Activated T-helper 1 cell treated with Interleukin-2 at 50 U/mL for 16 hours (primary cell): ENCODE measurements at places on chromosomes 6 and 20.
A peak's percentile ranks its signal among the peaks of the same experiment; 100 is the strongest.

DNA sequence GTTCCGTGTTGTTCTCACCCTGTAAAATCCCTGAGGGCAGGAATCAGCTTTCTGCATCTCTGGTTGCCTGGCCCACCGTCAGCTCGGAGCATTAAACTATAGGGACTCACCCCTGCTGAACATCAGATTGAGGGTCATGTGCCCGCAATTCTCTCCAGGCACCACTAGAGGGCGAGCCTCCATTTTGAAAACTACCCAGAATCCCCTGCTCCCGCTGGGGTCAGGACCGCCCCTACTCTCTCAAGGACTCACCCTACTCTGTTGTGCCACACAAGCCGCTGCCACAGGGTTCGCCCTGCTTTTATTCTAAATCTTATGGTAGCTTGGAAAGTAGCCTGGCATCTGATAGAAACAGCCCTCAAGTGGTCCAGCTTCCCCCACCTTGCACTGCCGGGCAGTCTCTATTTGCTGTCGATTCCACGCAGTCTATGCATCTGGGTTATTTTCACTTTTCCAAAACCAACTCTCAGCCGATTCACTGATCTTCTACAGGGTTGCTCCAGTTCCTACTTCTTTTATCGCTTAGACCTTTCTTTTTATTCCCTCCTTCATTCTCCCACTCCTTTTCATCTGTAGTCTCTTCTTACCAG, 244.1 kb upstream of the QKI start:
- DNase-seq = no peak

GRCh38 chr6:135722679-135723078, 128.8 kb upstream of the PDE7B start:
- DNase-seq = no peak

- DNase-seq = no peak
Observed at GRCh38 chr20:50569864-50570836, 60.0 kb downstream of the PTPN1 start.

GRCh38 chr20:40331807-40332560, 357.1 kb downstream of the MAFB start:
- DNase-seq = no peak

DNA sequence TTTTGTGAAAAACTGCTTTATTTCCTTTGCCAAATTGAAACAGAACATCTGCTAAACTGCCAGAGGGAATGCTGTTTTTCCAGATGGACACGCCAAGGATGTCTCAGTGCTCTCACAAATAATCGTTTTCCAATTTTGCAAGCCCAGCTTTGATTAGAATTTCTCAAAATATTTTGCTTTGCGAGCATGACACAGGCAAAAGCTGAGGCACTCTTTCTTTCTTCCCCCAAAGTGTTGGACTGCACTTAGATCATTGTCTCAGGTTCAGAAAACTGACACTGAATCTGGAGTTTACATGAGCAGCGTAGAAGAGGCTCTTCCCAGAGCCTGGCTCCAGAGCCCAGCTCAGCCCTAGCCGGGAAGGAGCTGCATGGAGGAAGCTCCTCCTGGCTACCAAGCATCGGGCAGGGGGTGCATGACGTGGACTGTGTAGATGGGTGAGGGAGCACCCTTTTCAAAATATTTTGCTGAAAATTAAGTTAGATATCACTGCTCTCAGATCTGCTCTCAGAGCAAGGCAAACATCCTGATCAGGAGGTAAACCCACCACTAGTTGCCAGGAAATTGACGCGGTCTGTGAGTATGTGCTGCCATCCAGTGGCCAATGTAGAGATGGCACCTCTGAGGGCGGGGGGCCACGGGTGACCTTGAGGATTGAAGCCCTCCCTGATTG, 107.5 kb downstream of the SLC22A3 start:
- peak; percentile 44 for DNase-seq

GRCh38 chr6:162856885-162857284, 129.1 kb downstream of the PACRG start:
- DNase-seq = no peak

DNA sequence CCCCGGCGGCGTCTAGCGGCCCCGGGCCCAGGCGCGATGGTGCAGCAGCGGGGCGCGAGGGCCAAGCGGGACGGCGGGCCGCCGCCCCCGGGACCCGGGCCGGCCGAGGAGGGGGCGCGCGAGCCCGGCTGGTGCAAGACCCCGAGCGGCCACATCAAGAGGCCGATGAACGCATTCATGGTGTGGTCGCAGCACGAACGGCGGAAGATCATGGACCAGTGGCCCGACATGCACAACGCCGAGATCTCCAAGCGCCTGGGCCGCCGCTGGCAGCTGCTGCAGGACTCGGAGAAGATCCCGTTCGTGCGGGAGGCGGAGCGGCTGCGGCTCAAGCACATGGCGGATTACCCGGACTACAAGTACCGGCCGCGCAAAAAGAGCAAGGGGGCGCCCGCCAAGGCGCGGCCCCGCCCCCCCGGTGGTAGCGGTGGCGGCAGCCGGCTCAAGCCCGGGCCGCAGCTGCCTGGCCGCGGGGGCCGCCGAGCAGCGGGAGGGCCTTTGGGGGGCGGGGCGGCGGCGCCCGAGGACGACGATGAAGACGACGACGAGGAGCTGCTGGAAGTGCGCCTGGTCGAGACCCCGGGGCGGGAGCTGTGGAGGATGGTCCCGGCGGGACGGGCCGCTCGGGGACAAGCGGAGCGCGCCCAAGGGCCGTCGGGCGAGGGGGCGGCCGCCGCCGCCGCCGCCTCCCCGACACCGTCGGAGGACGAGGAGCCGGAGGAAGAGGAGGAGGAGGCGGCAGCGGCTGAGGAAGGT, 715 bp downstream of the SOX12 start:
- peak; percentile 15 for DNase-seq
